ENCODE measurements at places on chromosomes 5 and 9.
A peak's percentile ranks its signal among the peaks of the same experiment; 100 is the strongest.

GRCh38 chr5:59621477-59621876 is 272.0 kb downstream of the PDE4D start:
- DNase-seq: no peak

GRCh38 chr9:137581361-137582285 is 2.9 kb upstream of the DPH7 start:
- DNase-seq: no peak

DNA sequence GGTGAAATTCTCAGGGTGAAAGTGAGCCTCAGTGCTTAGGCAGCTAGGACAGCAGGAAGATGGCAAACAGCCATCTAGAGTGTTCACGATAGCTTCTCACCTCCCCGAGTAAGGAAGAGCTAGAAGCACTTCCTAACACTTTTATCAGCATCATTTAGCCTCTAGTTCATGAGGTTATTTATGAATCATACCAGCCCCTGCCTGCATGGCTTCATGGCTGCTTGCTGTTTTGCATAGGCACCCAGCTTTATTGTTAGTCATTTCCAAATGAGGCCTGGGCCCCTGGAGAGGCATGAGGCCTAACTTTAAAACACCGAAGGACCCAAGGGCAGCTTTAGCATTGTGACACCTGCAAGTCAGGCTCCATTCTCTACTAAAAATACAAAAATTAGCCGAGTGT is 134.9 kb upstream of the PANK3 start:
- no peak for DNase-seq

GRCh38 chr9:76166526-76166925 is 227.7 kb downstream of the RFK start:
- no peak for DNase-seq

DNA sequence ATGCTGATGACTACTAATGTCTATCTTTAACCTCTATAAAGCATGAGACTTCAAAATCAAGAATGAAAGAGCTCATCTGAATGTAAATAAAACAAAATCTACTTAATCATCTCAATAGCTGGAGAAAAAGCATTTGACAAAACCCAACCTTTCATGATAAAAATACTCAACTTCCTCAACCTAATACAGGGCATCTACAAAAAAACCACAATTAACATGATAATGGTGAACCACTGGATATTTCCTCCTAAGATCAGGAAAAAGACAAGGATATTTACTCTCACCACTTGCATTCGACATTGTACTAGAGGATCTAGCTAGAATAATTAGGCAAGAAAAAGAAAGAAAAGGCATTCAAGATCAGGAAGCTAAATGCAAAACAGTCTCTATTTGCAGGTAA is 49.3 kb downstream of the FAM169A start:
- DNase-seq: no peak

DNA sequence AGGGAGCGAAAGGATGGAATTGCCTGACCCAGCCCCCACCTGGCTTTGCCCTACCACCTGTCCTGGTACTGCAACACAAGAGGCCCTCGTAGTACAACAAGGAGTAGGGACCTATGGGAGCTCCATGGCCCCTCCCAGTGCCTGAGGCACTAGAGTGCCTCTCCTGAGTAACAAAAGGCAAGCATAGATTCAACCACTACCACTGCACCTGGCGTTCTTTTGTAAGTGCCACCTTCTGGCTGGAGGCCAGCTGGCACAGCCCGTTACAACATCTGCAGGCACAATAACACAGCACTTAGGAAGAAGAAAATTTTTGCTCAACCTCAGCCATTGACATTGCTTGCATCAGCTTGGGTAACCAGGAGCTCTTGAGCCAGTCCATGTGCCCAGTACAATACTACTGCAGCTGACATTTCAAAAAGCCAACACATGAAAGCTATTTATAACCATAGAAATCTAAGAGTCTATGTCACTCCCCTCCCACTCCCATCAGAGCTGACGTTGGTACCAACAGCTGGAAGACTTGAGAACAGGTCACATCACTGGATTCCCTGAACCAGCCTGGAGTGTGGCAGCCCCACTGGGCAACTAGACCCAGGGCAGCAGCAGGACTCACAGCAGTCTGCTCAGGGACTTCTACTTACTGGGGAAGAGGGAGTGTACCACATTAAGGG is 17.7 kb upstream of the FAM174A start:
- peak; percentile 99 for DNase-seq

- no peak for DNase-seq
Measured at GRCh38 chr5:64806537-64806936, 37.8 kb downstream of the CWC27 start.

DNA sequence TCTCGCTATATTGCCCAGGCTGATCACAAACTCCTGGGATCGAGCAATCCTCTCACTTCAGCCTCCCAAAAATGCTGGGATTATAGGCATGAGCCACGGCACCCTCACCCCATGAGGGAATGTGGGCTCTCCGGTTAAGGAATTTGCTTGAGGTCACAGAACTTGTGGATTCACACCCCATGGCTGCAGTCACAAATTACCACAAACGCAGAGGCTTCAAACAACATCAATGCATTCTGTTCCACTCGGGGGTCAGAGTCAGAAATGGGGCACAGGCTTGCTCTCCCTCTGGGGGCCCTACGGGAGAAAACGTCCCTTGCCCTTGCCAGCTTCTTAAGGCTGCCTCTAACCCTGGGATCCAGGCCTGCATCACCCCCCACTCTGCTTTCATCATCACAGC is 12.2 kb upstream of the SPINK4 start:
- DNase-seq: no peak

DNA sequence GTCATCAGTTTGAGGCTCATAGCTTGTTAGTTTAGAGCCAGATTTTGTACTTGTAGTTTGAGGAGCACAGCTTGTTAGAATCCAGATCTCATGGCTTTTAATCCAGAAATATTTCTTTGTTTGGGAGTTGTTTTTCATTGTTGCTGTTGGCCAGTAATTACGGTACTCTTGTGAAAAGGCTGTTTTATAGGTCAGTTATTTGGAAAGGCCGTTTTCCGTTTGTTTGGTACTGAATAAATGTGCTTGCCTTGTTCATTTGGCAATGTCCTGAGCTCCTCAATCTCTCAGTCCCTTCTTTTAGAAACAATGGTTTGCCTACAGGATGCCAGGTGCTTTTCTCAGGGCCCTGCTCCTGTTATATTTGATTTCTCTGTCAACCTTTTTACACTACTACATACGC is 4.5 kb upstream of the MOB3B start:
- DNase-seq: no peak

GRCh38 chr9:109904666-109905065 is 124.7 kb downstream of the PALM2AKAP2 start:
- no peak for DNase-seq

GRCh38 chr5:32332361-32332760 is 19.6 kb upstream of the MTMR12 start:
- DNase-seq: no peak

- DNase-seq: no peak
Measured at GRCh38 chr9:8860925-8861324, 1061.3 kb upstream of the DMAC1 start.

DNA sequence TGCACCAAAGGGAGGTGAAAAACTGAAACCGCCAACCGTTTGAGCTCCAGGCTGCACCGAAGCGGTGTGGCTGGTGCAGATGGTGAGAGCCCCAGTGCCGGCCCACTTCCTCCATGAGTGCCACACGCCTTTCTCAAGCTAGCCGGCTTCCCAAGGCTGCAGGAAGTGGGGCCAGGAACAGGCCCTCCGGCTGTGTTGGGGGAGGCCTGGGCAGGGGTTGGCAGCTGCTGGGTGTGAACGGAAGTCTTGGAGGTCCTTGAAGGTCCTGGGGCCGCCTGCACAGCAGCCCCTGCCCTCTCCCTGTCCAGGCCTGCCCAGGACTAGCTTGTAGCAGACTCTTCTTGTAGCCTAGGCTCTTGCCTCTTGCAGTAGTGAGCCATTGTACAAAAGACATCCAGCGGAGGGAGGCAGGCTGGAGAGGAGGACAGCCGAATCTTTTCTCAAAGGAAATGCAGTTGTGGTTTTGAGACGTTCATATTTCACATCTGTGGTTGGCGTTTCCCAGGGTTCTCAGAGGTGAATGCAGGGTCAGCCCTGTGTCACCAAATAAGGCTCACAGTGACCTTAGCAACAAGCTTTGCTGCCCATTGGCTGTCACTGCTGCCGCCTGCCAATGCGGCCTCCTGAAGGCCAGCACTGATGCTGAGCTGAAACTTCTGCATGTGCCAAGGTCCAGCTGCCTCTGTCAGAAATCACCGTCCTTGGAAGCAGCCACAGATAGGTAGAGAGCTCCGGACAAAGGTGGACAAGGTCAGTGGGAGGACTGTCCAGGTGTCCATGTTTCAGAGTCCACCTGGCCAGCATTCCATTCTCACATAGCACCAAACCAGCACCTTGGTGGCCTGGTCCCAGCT is 23.9 kb downstream of the IRF1 start:
- no peak for DNase-seq

DNA sequence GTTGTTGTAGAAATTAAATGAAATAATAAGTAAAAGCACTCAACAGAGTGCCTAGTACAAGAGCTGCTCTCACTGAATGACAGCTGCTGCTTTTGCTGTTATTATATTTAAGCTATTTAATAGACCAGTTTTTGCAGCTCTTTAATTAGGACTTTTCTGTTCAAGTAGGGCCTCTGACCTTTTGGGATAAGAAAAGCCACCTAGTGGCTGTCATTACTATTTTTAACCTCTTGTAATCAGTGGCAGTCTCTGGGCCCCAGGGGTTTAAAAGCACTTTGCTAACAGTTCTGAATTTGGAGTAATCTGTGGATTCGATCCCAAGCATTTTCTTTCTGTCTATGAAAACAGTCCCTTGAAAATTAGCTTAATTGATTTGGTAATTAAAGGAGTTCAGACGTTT is 121.1 kb downstream of the NUDT12 start:
- no peak for DNase-seq

GRCh38 chr9:18848657-18849056 is 184.4 kb downstream of the SAXO1 start:
- no peak for DNase-seq

GRCh38 chr5:22480305-22480704 is 372.8 kb downstream of the CDH12 start:
- DNase-seq: no peak

DNA sequence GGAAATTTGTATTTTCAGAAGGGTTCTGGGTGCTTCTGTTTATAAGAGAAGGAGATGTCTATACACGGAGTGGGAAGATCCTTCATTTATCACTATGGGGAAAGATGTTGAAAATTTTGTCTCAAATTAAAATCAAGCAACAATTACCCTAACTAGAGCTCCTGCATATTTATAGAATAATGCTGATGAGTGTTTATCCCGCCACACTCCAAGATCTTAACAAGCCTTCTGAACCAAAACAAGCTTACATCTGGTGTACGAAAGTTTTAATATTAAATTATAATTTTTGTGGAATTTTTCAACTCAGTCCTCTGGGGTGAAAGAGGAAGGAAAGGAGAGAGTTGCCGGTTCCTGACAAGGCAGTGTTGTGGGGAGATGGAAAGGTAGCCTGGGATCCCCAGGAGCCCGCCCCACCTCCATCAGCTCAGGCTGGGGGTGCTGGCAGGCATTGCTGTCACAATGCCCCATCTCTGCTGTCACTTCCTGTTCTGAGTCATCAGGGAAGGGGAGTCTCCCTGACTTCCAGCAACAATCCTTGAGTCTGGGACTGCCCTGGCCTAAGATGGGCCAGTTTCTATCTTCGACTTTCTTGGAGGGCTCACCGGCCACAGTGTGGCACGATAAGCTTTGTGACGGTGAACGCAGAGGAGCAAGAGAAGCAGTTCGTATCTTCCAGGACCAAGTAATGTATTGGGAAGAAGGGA is 64.5 kb downstream of the ERAP1 start:
- DNase-seq: no peak

GRCh38 chr5:133859073-133859472 is 109.4 kb downstream of the C5orf15 start:
- DNase-seq: no peak

DNA sequence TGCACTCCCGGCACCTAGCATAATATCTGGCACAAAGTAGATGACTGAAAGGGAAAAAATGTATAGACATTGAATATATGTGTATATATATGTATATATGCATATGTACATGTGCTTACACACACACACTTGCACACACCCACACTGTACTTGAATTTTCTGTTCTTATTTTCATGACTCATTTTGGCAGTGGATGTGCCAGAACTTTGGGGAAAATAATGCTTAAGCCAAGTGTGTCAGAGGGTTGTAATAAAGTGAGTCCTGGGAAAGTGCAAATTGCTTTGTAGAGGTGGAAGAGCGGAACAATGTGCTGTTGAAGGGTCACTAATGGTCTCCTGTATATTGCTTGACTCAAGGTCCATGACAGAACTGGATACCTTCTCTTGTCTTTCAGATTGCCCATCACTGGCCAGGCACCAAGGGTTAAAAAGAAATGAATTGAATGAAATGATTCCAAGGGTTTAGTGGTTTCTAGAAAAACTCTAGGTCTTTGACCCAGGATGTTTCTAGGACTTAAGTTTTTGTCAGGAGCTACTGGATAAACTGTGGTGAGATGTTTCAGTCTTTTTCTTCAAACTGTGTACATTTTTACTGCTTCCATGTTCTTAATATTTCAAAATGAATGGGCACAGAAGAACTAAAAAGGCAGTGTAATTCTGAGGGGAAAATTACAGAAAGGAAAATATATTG is 129.9 kb upstream of the MOCS2 start:
- DNase-seq: no peak

- DNase-seq: no peak
Measured at GRCh38 chr5:155434681-155435080, 421.1 kb downstream of the KIF4B start.

DNA sequence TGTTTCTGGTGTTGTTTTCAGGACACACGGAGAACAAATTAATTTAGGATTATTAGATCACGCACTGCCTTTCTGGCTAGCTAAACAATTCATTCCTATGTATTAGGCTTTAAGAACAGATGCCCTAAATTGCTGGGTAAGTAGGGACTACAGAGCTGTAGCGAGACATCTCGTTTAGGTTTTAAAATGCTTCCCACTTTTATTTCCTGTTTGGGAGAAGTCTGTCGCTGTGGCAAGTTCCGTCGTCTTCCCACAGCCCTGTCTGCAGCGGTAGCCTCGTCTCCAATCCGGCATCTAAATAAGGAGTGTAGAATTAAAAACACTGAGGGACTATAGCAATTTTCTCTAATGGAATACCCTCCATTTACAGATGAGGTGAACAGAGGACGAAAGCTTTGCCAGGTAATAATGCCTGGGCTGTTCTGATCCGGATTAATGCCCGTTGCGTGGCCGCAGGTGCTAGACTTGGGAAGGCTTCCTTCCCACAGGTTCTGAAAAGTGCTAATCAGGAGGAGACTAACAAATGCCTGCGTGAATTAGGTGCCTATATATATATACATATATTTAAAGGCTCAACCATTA is 1.3 kb upstream of the TRIM36 start:
- DNase-seq: peak; percentile 6

DNA sequence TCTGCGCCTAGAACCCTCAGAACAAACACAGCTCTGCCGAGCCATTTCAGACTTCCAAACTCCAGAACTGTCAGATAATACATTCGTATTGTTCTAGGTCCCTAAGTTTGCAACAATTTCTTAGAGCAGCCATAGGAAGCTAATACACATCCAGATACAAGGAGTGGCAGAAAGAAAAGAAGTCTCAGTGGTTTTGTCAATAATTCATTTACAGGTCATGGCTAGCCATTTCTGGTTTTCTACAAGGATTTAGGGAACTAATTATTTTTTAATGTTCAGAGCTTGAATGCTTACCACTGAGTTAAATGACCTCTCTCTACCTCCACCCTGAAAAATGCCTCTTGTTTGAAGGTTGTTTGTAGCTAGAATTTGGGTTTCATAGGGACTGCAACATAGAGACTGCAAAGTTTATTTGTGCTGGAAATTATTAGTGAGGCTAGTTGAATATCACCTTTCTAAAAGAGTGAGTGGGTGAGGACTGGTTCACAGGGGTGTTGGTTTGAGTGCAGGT is 15.5 kb upstream of the ERMP1 start:
- no peak for DNase-seq

Data from SHP77 (cell line).